Left hindlimb (tissue), 1 donor: ENCODE measurements at places on chromosomes 1 and 21.

DNA sequence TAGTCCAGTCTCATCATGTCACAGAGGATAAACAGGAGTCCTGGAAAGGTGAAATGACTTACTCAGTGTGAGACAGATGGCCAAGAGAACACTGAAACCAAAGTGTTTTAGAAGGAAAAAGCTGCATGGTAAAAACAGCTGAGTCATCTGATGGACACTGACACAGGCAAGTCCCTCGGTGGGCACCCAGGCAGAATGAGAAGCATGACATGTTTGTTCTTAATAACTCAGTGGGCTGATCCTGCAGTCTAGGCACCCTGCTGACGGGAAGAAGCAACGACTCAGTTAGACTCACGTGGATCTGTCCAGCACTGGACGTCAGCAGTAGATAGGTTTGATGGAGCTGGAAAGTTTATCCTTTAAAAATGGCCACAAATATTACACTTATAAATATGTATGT, 116.9 kb downstream of the RGS7 start:
- DNase-seq: no peak

GRCh38 chr1:234309243-234309597, 64.0 kb upstream of the COA6 start:
- DNase-seq: no peak

GRCh38 chr1:189463166-189463565, 1014.5 kb downstream of the BRINP3 start:
- DNase-seq: no peak

- no peak for DNase-seq
These were observed 11.7 kb downstream of the C1orf216 start for GRCh38 chr1:35706846-35707600.

- DNase-seq: no peak
These were observed 54.9 kb upstream of the ZBTB18 start for GRCh38 chr1:243996223-243996622.

DNA sequence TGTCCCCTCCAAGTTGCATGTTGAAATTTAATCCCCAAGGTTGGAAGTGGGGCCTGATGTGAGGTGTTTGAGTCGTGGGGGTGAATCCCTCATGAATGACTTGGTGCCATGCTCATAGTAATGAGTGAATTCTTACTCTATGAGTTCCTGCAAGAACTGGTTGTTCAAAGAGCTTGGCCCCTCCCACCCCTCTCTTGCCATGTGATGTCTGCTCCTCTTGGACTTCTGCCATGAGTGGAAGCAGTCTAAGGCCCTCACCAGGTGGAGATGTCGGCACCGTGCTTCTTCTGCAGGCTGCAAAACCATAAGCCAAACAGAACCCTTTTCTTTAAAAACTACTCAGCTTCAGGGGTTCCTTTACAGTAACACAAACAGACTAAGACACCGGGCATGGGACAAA, 14.3 kb downstream of the G0S2 start:
- DNase-seq: no peak

GRCh38 chr1:13781907-13782633, 82.1 kb downstream of the PRDM2 start:
- DNase-seq: peak; percentile 56

GRCh38 chr1:39297551-39297950, 93.1 kb downstream of the MACF1 start:
- no peak for DNase-seq

GRCh38 chr1:1091344-1092148, 17.4 kb upstream of the RNF223 start:
- DNase-seq: peak; percentile 21
